SW480 (cell line): ENCODE measurements at places on chromosomes 13 and 19.

DNA sequence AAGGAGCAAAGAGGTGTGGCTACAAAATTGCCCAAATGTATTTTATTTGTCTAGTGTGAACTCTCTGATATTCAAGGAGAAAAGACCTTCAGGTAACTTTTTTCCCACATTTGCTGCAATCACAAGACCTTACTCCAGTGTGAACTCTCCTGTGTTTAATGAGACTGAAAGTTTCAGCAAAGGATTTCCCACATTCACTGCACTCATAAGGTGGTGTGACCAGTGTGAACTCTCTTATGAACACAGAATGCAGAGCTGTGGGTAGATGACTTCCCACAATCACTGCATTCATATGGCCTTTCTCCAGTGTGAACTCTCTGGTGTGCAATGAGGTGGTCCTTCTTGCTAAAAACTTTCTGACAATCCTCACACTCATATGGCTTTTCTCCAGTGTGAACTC is 16.4 kb downstream of the ZNF814 start:
- no peak for DNase-seq

GRCh38 chr13:94346261-94347019 is 133.0 kb downstream of the DCT start:
- no peak for DNase-seq

DNA sequence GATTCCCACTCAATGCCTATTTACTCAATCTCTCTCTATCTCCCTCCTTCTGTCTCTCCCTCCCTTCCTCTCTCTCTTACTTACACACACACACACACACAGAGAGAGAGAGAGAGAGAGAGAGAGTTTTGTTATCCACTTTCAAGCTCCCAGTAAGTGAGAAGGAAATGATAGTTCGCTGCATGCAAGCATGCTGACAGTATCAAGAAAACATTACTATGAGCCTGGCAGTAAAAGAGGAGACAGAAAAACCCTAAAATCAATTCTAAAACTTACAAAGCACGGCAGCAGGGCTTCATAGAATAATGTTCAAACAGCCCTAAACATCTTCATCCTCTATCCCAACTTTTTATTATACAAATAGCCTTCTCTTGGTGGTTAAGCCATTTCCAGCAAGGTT is 171.9 kb downstream of the FOXO1 start:
- no peak for DNase-seq

- no peak for DNase-seq
Measured at GRCh38 chr13:39391761-39392160, 211.2 kb downstream of the LHFPL6 start.

DNA sequence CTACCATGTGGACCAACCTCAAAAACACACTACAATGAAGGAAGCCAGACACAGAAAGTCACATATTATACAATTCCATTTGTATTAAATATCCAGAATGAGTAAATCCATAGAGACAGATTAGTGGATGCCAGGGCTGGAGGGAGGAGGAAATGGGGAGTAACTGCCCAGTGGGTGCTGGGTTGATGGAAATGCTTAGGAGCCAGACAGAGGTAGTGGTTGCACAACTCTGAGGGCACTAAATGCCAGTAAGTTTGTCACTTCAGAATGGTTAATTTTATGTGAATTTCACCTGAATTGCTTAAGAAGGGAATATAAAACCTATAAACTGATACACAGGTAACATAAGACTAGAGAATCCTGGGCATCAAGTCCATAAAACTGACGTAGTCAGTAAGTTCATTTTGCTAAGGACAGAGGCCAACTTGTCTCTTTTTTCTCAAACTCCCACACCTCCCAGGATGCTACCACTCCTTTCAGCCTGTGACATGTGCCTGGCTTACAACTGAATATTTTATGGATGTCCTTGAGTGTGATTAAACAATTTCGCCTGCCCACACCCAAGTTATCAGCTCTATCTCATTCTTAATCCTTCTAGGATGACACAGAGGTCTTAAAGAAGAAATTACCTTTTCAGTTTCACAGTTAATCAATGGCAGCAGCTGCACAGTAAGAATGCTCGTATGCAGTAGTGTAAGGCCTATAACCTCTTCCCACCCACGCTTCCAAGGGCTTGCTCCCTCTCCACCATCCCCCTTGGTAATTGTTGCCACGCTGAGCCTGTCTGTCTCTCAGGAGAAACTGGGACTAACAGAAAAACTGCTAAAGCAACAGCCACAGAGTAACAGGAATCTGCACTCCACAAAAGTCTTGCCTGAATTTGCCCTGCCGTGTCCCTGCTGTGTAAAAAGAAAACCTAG is 5.9 kb upstream of the MLNR start:
- no peak for DNase-seq

- DNase-seq: no peak
Measured at GRCh38 chr13:102715447-102715846, 20.6 kb upstream of the METTL21C start.

GRCh38 chr13:109332506-109333499 is 453.6 kb downstream of the IRS2 start:
- DNase-seq: no peak

DNA sequence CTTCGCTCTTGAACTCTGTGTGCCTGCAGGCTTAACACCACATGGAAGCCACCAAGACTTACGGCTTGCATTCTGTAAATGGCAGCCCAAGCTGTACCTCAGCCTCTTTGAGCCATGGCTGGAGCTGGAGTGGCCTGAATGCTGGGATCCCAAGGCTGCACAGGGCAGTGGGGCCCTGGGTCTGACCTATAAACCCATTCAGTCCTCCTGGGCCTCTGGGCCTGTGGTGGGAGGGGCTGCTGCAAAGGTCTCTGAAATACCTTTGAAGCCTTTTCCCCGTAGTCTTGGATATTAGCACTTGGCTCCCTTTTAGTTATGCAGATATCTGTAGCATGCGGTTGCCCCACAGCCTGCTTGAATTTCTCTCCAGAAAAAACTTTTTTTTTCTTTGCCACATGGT is 8.2 kb downstream of the TM9SF2 start:
- no peak for DNase-seq

- no peak for DNase-seq
Measured at GRCh38 chr13:29422015-29422414, 173.5 kb downstream of the SLC7A1 start.

DNA sequence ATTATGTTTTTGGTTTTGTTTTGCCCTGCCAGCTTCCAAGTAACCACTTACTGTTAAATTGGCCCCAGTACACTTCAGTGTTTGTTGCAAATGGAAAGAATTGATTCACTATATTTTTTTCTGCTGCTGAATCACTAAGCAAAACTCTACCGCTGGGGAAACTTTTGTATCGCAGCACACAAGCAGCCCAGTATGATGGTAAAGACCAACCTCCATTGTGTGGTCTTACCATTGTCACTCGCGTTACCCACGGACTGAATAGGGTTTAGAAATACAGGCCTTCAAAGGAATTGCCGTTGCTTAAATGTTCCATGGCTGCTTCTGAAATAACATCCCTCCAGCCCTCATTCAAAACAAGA is 7.9 kb downstream of the SPATA13 start:
- no peak for DNase-seq

GRCh38 chr13:30148171-30148754 is 159.1 kb downstream of the KATNAL1 start:
- DNase-seq: no peak

DNA sequence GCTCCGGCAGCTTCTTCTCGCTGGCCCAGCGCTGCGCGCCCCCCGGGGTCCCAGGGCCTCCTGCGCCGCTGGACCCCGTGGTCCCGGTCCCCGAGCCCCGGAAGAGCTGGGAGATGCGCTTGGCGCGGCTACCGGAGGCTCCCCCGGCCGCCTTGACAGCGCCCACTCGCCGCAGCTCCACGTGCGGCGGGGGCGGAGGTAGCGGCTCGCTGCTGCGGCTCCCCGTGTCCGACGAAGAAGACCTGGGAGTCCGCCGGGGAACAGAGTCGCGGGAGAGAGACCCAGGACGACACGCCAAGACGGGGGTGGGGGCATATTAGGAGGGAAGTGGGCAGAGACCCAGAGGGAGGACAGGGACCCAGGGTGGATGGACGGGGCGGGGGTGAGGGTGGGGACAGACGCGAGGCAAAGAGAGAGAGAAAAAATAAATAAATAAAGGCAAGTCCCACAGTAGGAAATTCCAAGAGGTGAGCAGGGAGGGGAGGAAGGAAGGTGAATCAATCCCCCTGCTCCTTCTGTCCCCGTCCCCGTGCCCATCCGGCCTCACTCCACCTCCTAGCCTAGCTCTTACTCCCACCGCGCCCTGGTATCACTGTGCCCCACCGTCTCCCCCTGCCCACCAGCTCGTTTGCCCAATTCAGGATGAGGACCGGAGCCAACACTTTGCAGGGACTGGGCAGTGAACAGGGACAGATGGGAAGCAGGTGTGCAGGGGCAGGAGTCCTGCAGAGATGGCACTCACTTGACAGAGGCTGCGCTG is 826 bp downstream of the RASIP1 start:
- DNase-seq: no peak

DNA sequence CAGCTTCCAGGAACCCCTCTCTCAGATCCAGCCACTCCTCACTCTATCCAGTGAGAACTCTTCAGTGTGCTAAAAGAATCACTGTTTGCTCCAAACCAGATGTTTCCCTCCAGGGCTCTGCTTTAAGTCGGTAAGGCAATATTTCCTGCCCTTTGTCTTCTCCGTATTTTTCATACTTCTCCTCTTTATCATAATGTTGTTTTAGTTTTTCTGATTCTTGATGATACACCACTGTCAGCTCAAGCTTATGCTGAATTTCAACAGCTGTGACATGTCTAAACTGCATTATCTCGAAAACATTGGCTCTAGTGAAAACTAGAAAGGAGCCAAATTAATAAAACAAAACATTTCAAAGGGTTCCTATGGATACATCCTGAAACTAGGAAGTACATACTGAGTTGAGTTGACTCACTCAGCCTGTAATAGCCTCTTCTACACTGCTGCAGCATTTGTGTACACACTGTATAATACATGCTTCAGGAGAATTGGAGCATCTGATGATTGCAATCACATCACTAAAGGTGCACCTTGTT is 39.8 kb downstream of the GPR180 start:
- DNase-seq: no peak

DNA sequence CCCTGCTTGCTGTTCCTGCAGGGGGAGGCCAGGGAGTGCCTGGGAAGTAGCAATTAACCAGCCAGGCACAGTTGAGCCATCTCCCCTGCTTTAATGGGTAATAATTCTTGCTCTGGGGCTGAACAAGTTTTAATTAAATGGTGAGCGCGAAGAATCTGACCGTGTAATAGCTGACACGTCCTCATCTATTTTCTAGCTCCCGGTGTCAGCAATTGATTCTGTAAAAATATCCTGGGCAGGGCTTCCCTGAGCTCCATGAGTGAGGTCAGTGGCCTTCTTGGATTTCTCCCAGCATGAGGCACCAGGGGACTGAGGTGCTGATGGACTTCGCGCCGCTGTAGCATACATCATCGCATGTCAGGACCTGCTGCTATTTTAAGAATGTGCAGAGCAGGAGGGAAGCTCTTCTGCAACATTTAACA is 26.9 kb downstream of the SIPA1L3 start:
- no peak for DNase-seq

- no peak for DNase-seq
Measured at GRCh38 chr13:30978981-30979956, 46.8 kb downstream of the TEX26 start.

- peak; percentile 86 for DNase-seq
Measured at GRCh38 chr19:55075371-55075998, at the start of gene EPS8L1. Gene EPS8L1 (plus strand): TSS chr19:55075869. CDS start chr19:55076445, 576 bp downstream.

- no peak for DNase-seq
Measured at GRCh38 chr13:80189889-80190597, 150.9 kb downstream of the SPRY2 start.

DNA sequence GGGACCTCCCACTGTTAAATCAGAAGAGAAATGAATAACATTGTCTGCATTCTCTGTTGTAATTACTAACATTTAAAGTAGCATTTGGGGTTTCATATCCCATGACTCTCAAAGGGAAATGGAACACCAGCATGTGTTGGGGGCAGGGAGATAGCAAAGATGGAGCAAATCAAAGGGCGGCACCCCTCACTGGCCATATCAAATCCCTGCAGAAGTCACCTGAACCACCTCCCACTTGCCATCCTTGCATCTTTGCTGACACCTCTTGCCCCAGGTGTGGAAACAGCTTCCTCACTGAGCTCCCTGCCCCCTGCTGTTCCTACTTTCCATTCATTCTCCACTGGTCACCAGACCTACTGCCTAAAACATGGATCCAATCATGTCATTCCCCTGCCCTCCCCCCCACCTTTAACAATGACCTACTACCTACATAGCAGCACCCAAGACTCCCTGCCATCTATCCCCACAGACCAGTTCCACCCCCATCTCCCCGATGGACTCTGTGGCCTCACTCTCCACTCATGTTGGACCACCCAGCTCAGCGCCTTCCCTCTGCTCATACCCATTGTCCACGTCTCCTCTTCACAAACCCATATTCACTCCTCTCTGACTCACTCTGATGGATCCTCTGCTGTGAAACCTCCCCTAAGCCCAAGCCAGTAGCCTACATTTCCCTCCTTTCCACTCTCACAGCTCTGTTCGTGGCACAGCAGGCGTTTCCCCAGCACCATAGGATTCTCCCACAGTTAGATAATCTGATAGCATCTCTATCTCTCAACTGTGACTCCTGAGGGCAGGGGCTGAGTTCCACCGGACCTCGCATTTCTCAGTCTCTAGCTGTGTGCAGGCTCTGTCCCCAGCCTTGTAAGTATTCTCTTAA is 55.9 kb downstream of the DLEU7 start:
- DNase-seq: no peak

- no peak for DNase-seq
Measured at GRCh38 chr19:42091742-42092141, 15.8 kb downstream of the ZNF574 start.

DNA sequence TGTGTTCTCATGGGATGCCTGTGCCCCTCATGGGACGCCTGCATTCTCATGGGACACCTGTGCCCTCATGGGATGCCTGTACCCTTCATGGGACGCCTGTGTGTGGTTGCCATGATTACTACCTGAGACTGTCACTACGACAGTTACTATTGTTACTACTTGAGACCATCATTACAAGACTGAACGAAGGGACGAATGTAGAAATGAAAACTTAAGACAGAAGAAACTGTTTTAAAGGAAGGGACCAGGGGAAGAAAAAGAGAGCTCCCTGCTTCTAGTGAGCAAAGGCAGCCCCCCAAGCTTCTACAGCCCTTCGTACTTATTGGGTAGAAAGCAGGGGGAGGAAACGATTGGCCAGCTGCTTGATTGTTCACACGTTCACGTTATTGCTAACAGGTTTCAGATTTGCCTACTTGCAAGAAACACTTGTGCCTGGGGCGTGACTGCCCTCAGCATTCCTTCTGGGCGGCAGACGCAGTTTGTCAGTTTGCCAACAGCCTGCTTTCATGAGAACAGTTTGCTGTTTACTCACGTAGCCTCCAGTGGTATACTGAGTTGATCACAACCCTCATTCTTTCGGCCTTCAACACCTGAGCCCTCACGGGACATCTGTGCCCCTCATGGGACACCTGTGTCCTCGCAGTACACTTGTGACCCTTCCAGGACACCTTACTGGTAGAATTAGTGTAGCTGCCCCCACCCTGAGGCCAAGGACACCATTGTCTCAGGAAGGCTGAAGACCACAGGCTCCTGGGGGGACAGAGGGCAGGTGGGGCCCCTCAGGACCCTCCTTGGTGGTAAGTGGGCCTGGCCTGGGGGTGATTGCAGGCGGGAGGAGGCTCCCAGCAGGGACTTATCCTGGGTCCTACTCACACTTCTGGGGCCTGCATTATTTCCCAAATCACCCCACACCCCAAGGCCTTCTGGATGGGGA is 2.5 kb upstream of the S1PR4 start:
- DNase-seq: peak; percentile 42
